NCI-H2029 (cell line): ENCODE measurements at places on chromosomes 4 and X.

DNA sequence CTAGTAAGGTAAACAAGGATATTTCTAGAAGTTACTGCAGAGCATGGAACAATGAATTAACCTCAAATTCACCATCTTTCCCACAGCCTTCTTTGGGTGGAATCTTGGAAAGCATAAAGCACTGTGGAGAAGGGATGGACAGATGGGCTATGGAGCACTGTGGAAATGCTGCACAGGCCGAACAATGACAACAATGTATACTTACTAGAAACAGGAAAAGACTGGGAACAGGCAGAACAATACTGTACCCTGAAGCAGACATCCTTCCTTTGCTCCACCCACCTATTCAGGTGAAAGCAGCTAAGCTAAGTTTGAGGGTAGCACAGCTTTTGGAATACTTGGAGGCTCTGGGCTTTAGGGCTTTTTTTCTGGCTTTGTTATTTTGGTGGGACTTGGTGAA lies 250.6 kb upstream of the KLF8 start:
- DNase-seq = no peak

DNA sequence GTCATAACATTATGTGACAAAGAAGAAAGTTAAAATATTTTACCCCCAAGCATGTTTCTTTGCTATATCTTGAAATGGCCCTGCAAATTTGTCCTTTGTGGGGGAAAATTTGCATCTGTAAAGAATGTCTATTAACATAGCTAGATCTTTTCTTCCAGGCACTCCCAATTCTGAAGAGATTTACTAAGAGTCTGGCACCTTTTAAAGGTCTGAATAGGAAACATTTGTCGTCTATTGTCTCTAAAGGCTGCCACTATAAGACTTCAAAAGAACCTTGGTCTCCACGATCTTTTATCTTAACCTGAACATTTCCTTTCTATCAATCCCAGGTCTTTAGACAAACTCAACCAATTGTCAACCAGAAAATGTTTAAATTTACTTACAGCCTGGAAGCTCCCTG lies 128.6 kb upstream of the VCX start:
- no peak for DNase-seq

GRCh38 chrX:30973784-30974427 lies 84.9 kb upstream of the TAB3 start:
- DNase-seq = no peak

DNA sequence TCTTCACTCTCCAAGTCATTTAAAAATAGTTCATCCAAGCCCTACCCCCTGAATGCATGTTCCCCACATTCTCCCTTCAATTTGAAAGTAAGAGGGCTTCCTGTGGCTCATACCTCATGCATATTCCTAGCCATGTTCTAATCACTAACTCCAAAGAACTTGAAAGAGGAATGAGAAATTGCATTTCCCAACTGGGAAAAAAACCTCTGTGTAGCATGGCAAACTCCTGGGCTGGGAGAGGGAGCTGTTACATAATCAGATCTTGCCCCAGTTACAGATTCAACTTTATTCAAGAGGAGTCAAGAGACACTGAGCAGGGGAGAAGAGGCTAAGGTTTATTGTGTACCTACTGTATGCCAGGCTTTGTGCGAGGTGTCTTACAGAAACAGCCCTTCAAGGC lies 90.2 kb downstream of the SLC2A9 start:
- DNase-seq = no peak

DNA sequence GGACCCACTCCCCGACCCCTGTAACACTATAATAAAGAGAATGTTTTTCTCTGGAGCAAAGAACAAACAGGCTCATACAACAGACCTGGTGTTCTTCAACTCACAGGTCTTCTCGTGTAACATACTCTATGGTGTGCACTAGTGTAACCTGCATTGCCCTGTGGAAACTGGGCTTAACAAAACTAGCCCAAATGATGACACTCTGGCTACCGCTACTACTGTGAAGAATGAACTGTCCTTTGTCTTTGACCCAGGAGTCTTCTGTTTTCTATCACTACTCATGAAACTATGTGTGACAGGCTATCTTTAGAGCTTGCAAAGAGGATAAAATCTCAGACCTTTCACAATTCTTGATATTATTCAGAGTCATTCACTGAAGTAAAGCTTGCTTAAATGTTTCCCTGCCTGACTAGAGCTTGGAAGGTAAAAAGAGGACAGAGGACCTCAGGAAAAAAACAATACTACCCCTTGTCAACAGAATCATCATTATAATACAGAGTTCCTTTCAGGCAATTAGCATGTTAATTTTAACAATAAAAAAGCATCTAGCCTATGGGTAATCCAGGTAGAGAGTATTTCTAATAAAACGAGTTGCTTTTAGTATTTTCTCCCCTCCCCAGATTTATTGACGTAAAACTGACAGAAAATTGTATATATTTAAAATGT lies 59.2 kb downstream of the FSTL5 start:
- no peak for DNase-seq
